GM12878 (cell line): ENCODE measurements at places on chromosomes 2 and 18. TPM values are rescaled to one million over a fixed set of nuclear protein-coding genes. Genes with fewer than 3 reads are reported as not detected.

GRCh38 chr2:190802129-190802528, 78.5 kb upstream of the GLS start:
- H3K27ac ChIP-seq = no peak overlapping the region
- no peaks in the 10 kb centered on the region for H3K36me3 ChIP-seq
- no peaks in the 10 kb centered on the region for H3K27me3 ChIP-seq
- H3K4me3 ChIP-seq = no peak overlapping the region

GRCh38 chr18:9103376-9103873, 926 bp downstream of the NDUFV2 start:
- H3K27me3 ChIP-seq = no peaks in the 10 kb centered on the region
- no peak for DNase-seq
- peak overlapping the region; percentile 85 for H3K27ac ChIP-seq
- peaks cover 5% of the 10 kb centered on the region for H3K4me1 ChIP-seq
- H3K4me3 ChIP-seq = peak overlapping the region; percentile 87
- H3K36me3 ChIP-seq = 0 out of 2 replicates have a peak, but pooled peaks cover 5% of the 10 kb centered on the region

DNA sequence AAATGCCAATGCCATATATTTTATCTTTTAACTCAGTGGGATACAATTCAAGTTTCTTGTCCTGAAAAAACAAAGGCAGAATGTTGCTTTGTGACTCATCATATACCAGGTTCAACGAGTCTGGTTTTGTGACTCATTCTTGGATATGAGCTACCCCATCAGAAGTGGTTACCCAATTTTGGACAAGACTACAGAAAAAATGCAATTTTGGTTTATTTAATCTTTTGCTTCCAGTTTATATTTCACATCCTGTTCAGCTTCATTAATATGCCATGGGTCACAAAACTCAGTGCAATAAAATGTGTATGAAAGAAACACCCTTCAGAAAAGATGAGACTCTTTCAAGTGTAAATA, 25.0 kb downstream of the FN1 start:
- no peaks in the 10 kb centered on the region for H3K4me1 ChIP-seq
- no peaks in the 10 kb centered on the region; the same call in 1 of the 2 replicates for H3K36me3 ChIP-seq
- no peaks in the 10 kb centered on the region for H3K27me3 ChIP-seq
- no peak overlapping the region for H3K27ac ChIP-seq
- no peak overlapping the region for H3K4me3 ChIP-seq

GRCh38 chr2:220835583-220835982, 736.5 kb downstream of the EPHA4 start:
- no peaks in the 10 kb centered on the region for H3K27me3 ChIP-seq
- no peak overlapping the region for H3K4me3 ChIP-seq
- no peaks in the 10 kb centered on the region for H3K36me3 ChIP-seq
- no peak for DNase-seq
- no peak overlapping the region for H3K27ac ChIP-seq

DNA sequence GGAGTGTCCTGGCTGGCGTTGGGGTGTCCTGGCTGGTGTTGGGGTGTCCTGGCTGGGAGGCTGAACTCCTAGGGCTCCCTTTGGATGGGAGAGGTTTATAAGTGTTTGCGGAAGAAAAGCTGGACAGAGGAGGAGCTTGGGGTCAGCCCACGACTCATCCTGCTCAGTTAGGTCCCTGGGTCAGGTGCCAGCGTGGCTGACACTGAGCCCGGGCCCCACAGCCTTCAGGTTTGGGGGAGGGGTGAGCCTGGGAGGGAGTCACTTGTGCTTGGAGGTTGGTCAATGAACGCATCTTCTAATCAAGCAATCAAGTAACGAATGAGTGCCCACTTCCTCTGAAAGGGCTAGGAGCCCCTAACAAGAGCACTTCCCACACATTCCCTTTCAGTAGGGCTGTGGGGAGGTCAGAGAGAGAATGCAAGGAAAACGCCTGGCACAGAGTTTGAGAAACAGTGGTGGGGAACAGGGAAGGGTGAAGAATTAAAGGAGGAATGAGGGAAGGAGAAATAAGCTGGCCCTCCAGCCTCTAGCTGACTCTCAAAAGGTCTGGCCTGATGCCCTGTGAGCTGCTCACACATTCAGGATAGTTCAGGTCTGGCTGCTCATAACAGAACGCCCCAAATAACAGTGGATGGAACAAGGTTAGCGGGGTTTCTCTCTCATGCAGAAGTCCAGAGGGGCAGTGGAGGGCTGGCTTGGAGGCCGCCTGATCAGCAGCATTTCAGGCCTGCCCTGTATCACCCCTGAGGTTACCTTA, 670 bp downstream of the KCNIP3 start:
- no peak overlapping the region for H3K4me3 ChIP-seq
- DNase-seq = no peak
- H3K27ac ChIP-seq = no peak overlapping the region
- no peaks in the 10 kb centered on the region for H3K36me3 ChIP-seq
- no peaks in the 10 kb centered on the region for H3K27me3 ChIP-seq
- H3K4me1 ChIP-seq = no peaks in the 10 kb centered on the region

DNA sequence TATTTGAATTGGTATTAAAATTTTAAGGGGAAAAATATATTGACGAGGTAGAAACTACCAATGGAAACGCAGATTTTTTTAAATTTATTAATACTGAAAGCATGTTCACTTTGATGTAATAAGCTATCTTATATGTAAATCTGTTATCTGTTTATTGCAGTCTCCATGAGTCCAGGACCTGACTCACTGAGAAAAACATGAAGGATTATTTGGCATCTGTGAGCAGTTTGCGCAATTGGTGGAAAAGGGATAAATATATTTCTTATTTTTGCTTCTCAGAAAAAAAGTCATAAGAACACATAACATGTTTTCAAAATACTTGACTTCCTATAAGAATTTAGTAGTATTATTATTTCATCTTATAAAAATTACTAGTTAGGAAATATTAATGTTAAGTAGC, 561.4 kb downstream of the ADCYAP1 start:
- no peaks in the 10 kb centered on the region for H3K27me3 ChIP-seq
- H3K27ac ChIP-seq = no peak overlapping the region
- no peaks in the 10 kb centered on the region for H3K4me1 ChIP-seq
- DNase-seq = no peak
- H3K36me3 ChIP-seq = no peaks in the 10 kb centered on the region

DNA sequence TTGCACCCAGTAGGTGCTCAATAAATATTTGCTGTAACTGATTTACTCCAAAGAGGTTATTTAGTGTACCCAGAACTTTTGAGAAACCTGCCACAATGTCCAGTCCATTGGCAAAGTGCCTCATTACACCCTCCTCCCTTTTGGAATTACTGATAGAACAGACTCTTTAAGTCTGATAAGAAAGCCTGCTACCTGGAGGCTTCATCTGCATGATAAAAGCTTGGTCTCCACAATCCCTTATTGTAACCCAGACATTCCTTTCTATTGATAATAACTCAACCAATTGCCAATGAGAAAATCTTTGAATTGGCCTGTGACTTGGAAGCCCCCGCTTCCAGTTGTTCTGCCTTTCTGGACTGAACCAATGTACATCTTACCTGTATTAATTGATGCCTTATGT, 281.2 kb upstream of the FBXO11 start:
- DNase-seq = no peak
- no peak overlapping the region for H3K4me3 ChIP-seq
- no peaks in the 10 kb centered on the region for H3K36me3 ChIP-seq
- no peak overlapping the region for H3K27ac ChIP-seq

DNA sequence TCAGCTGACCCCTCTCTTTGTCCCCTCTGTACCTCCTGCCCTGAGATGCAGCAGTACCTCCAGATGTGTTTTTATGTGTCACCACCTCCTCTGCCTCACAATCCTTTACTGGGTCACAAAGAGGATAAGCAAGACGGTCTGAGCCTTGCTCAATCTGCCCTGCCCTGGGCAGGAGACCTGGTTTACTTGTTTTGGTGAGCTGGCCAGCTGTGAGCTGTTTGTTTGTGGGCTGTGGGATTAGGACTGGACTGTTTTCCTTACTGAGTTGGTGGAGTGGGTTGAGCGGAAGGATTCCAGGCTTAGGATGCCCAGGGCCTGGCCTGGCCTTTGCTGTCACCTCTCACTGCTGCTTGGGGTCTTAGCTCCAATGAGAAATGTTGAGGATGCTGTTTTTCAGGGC, 299.5 kb downstream of the SRBD1 start:
- H3K27me3 ChIP-seq = no peaks in the 10 kb centered on the region; the same call in 1 of the 2 replicates
- no peak overlapping the region for H3K4me3 ChIP-seq
- H3K4me1 ChIP-seq = no peaks in the 10 kb centered on the region

DNA sequence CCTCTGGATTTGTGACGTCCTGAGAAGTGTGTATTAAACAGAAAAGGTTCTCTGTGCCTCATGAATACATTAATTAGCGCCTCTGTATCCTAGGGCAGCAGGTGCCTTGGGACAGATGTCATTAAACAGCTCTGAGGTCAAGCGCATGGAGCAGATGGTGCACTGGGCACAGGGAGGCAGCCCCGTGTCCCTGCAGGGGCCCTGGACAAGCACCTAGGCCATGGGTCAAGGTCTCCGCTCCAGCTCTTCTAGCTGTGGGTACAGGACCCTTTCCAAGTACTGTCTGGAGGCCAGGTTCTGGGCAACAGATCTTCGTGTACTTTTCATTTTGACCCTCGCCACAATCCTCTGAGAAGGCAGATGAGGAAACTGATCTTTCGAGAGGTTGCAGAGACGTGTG, 126.4 kb downstream of the KCTD1 start:
- no peaks in the 10 kb centered on the region for H3K27me3 ChIP-seq
- peaks cover 27% of the 10 kb centered on the region for H3K4me1 ChIP-seq
- no peak overlapping the region for H3K4me3 ChIP-seq
- DNase-seq = no peak
- no peaks in the 10 kb centered on the region for H3K36me3 ChIP-seq

GRCh38 chr2:229132236-229132635, 138.9 kb downstream of the PID1 start:
- H3K4me3 ChIP-seq = no peak overlapping the region
- no peaks in the 10 kb centered on the region for H3K36me3 ChIP-seq
- H3K4me1 ChIP-seq = no peaks in the 10 kb centered on the region
- no peak for DNase-seq

DNA sequence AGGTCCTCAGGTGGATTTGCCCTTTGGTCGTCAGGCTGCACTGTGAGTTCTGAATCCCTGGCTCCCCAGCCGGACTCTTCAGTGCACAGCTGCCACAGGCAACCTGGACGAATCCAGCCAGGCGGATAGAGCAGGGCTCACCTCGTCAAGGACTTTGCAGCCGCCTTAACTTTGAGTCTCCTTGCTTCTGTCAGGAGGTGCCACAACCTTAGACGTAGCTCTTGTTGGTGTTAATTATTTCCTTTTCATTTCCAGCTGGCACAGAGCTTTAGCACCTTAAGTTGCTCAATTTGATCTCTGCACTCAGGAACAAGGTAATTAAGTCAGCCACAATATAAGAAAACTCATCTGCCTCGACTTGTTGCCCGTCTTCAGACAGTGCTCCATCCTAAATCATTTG, 17.7 kb downstream of the SMIM21 start:
- DNase-seq = no peak
- H3K4me1 ChIP-seq = no peaks in the 10 kb centered on the region
- no peaks in the 10 kb centered on the region for H3K27me3 ChIP-seq
- H3K4me3 ChIP-seq = no peak overlapping the region
- no peak overlapping the region for H3K27ac ChIP-seq

DNA sequence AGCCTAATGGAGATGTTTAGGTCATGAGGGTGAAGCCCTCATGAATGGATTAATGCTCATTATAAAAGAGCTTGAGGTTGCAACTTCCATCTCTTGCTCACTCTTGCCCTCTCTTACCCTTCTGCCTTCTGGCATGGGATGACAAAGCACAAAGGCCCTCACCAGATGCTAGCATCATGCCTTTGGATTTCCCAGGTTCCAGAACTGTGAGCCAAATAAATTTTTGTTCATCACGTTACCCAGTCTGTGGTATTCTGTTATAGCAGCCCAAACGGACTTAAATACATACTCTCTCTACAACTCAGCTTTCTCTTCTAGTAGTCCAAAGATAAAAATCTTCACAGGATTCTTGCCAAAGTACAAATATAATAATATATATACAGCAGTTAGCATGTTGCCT, 75.8 kb downstream of the LNPK start:
- no peak overlapping the region for H3K4me3 ChIP-seq
- H3K27me3 ChIP-seq = no peaks in the 10 kb centered on the region
- H3K27ac ChIP-seq = no peak overlapping the region
- no peaks in the 10 kb centered on the region for H3K4me1 ChIP-seq
- no peak for DNase-seq

GRCh38 chr18:61127714-61128467, 205.3 kb upstream of the CDH20 start:
- no peak for DNase-seq
- no peaks in the 10 kb centered on the region for H3K4me1 ChIP-seq
- no peaks in the 10 kb centered on the region for H3K36me3 ChIP-seq
- no peak overlapping the region for H3K4me3 ChIP-seq
- no peaks in the 10 kb centered on the region for H3K27me3 ChIP-seq

DNA sequence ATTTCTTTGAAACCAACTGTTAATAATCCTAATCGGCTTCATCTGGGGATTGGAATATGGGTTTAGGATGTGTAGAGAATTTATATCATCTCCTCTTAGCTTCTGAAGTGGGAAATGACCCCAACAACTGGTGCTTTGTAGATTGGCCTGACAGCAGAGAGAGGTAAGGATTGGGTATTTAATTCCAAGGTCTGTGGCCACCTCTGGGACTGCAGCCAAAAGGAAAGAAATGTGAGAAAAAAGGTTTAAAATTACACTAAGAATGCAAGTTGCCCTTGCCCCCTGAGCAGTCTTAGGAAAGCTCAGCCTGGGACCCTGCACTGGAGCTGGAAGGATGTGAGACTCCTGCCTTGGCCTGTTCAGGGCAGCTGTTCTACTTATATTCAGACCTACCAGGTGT, 157.1 kb downstream of the FTCDNL1 start:
- H3K27me3 ChIP-seq = no peaks in the 10 kb centered on the region
- no peak for DNase-seq
- no peak overlapping the region for H3K4me3 ChIP-seq
- H3K4me1 ChIP-seq = no peaks in the 10 kb centered on the region
- H3K36me3 ChIP-seq = no peaks in the 10 kb centered on the region

- H3K36me3 ChIP-seq = peaks cover 6% of the 10 kb centered on the region; the same call in 1 of the 2 replicates
- H3K27me3 ChIP-seq = no peaks in the 10 kb centered on the region
- DNase-seq = no peak
- H3K27ac ChIP-seq = peak overlapping the region; percentile 98
- H3K4me1 ChIP-seq = peaks cover under 1% of the 10 kb centered on the region
Measured at GRCh38 chr2:229920011-229920641, 1.7 kb downstream of the TRIP12 start.

The ZDBF2 gene
- 5.9 and 7.3 TPM in 2 replicates for total RNA-seq

The MZT2A gene
- 263 and 267 TPM in 2 replicates for total RNA-seq

The HTRA2 gene
- total RNA-seq = 62.2 and 64.5 TPM in 2 replicates

The MATN3 gene
- not detected in 2 replicates for total RNA-seq

The CNNM4 gene
- total RNA-seq = 13.8 and 14.4 TPM in 2 replicates

The SP140 gene
- total RNA-seq = 106 and 113 TPM in 2 replicates

The PKP4 gene
- total RNA-seq = 23.7 and 24.5 TPM in 2 replicates
